ENCODE measurements at places on chromosomes 3 and 15. TPM values are rescaled to one million over a fixed set of nuclear protein-coding genes. Genes with fewer than 3 reads are reported as not detected.

DNA sequence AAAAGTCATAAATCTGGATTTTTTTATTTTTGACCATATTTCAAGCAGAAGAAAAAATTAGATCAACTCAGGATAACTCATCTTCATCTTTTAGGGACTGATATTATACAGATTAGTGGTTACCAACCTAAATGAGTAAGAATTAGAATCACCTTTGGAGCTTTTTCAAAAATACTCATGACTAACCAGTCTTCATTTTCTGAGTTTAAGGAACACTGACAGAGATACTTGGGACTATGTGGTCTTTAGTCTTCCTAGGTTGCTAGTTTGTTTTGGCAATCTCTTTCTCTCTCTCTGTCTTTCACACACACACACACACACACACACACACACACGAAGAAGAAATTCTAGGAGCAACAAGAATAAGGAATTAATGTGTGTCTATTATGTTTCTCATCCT, 50.1 kb downstream of the TMOD3 start:
- DNase-seq = no peak

GRCh38 chr3:65024148-65024547, 336.3 kb upstream of the ADAMTS9 start:
- DNase-seq = no peak

- no peak for DNase-seq
Measured at GRCh38 chr15:40277471-40277870, 5.4 kb downstream of the ANKRD63 start.

DNA sequence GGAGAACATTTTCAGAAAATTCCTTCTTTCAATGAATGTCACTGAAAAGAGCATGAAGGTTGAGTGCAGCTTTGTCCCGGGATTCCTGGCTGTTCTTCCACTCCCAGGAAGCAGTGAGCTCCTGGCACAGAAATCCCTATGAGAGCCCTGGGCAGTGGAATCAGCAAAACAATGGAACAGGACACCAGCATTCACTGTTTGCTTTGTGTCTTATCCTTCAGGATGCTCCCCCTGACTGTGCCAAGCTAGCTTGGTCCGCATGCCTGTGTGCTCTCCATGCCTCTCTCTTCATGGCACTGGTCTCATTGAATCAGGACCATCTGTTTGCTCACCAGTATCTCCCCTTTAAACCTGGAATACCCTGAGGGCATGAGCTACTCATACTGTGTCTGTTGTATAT, 102.0 kb upstream of the GADL1 start:
- DNase-seq = no peak

CCR3 gene
- 0.07 TPM for polyA plus RNA-seq

MRAS gene
- polyA plus RNA-seq = 30.8 TPM

COLQ gene
- 10.1 TPM for polyA plus RNA-seq
